SHP77 treated with DMSO at 0.1 percent for 48 hours (cell line): ENCODE measurements at places on chromosomes 5 and 9.

GRCh38 chr5:179553875-179554274 lies 3.5 kb downstream of the RUFY1 start:
- DNase-seq = no peak

- DNase-seq = no peak
These were observed 110.1 kb downstream of the INSYN2B start for GRCh38 chr5:169870211-169870610.

GRCh38 chr5:143405063-143405848 lies 1.8 kb upstream of the NR3C1 start:
- DNase-seq = peak; percentile 92

GRCh38 chr9:136840877-136841645 lies 1.2 kb upstream of the AJM1 start:
- DNase-seq = peak; percentile 74

DNA sequence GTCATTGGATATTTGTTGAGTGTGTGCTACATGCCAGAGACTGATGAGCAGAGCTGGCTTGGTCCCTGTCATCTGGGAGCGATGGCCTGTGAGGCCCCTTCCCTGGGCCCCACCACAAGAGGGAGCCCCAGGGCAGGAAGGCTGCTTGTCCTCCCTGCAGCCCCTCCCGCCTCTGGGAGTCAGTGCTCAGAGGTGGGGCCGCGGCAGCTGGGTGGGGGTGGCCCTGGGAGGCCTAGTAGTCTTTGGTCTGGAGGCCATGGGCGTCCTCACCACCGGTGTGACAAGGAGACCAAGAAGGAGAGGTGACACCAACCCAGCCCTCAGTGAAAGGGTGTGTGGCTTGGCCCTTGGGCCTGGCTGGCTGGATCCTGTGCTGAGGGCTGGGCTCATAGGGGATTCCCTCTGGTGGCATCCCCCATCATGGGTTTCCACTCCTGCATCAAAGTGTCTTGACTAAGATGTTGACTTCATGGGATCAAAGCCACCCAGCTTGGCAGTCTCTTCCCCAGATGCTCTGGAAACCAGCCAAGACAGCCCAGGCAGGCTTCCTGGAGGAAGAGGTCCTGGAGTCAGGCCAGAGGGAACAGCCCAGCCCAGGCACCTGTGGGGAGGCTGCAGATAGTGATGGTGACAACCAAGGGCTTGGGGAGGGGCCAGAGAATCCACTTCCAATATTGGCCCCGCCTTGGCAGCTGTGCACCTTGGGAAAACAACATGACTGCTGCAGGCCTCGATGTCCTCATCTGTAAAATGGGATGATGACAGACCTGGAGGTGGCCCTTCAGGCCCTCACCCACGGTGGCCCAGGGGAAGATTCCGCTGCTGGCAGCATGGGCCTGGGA lies 166.7 kb downstream of the GAPVD1 start:
- no peak for DNase-seq
